ENCODE measurements at places on chromosomes 2 and 18.

GRCh38 chr2:173395567-173396351, 41.1 kb downstream of the CDCA7 start:
- DNase-seq, result no peak

DNA sequence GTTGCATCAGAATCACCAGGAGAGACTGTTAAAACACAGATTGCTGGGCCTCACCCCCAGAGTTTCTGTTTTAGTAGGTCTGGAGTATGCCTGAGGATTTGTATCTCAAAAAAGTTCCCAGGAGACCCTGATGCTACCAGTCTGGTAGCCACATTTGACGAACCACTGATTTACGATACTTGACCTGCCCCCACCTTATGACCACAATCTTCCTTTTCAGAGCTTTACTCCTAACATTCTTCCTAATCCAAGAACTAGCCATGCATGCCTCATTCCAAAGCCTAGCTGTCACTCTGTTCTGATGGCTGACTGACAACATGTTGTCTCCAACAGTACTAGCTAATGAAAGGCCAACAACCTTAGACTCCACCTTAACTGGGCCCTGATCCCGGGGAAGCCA, 191.4 kb downstream of the MBD2 start:
- DNase-seq, result no peak

DNA sequence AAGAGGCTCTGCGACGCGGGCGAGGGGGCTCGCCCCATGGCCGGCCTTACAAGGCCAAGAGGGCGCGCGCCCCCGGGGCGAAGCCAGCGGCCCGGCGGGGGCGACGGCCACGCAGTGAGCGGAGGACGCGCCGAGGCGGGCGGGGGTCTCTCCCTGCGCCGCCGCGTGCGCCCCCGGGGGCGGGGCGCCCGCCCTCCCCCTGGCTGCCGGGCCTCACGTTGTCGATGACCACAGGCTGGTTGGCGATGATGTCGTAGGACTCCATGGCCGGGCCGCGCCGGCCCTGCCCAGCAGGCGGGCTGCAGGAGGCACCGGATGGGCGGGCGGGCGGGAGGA, 250 bp downstream of the ACTR1B start:
- no peak for DNase-seq

DNA sequence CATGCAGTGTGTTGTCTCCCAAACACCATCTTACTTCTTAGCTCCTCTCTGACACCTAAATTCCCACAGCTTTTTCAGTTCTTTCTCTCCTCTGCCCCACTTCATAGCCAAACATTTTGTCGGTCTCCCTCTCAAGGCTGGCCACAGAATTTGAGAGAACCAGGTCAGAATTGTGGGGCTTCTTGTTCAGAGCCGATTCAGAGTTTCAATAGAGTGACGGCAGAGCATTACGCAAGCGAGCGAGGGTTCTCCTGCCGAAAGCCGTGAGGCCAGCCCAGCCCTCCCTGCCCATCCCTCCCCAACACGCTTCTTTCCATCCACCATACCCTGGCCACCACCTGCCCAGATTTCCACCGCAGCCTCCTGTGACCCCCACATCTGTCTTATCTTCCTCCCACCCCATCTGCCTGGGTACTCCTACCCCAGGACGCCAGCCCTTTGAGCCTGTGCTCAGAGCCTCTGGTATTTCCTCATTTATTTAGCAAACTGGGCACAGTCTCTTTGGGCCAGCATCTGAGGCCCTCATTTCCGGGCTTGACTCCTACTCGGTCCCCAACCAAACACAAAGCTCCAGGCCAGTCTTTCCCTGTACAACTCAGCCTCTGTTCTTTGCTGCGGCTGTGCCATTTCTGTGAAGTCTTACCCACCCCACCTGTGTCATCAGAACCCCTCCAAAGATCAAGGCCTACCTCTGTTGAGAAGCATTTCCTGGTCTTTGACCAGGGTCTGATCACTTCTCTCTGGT, 70.0 kb upstream of the MAP4K4 start:
- DNase-seq, result peak; percentile 74

GRCh38 chr2:101736861-101737291, 39.4 kb downstream of the MAP4K4 start:
- DNase-seq, result peak; percentile 91

DNA sequence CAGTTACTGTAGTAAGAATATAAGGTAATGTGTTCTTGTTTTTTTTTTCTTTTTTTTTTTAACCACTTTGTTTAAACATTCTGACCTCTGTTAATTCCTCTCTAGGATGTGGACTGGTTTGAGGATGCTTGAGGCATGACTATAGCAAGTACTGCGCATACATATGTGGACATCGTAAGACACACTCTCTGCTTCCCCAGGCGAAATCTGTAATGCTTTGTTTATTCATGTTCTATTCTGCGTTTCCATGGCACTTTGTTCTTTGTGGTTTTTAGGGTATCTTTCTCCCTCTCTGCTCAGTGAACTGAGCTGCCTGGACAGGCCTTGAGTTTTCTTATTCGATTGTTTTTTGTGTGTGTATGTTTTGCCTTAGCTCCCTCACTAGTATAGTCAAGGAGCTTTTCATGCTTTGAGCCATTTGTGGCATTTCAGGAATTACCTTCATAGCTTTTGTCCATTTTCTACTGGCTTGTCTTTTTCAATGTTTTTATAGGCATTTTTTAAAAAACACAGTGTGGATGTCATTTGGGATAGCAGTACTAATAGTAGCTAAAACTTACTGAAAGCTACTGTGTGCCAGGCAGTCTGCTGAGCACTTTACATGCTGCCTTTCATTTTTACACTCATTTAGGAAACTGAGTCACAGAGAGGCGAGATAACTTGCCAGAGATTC, 1.9 kb upstream of the SH3BP4 start:
- no peak for DNase-seq

DNA sequence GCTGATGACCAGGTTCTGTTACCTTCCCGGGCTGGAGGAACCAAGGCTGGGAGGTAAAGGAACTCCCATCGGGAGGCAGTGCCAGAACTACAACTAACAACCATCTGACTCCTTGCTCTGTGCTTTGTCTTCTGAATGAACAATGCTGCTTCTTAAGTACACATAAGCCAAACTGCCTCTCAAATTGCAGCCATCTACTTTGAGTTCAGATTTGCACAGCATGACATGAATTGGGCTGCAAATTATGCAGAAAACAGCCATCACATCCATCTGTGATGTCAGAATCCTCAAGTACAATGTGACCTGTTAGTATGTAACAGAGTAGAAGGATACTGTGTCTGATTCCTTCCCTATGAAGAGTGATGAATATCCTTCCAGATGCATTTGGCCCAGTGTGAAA, 290.6 kb downstream of the ZNF521 start:
- DNase-seq, result no peak

DNA sequence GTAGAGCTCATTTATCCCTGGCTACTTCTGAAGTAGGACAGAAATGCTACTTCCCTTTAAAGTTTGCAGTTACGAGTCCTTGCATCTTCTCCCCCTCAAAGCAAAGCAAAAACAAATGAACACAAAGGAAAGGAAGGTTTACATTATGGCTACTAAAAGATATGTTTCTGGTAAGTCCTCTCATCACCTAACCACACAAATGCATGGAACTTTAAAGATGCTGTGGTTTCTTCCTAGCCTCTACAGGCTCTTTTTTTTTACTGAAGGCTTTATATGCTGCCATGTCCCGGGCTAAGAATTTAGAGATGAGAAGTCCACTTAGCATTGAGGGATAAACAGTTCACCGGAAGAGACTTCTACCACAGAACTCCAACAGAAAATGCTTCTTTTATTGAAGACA, 291.2 kb downstream of the SS18 start:
- DNase-seq, result no peak

Measured in suppressor macrophage treated with lipopolysaccharide for 4 hours (primary cell).